SJCRH30 (cell line): ENCODE measurements at places on chromosomes 13 and 19.

GRCh38 chr19:19487077-19487949 lies 28.0 kb downstream of the TSSK6 start:
- no peaks in the 10 kb centered on the region for H3K27me3 ChIP-seq
- DNase-seq: no peak
- peaks cover 28% of the 10 kb centered on the region; the same call in 1 of the 2 replicates for H3K4me1 ChIP-seq
- H3K36me3 ChIP-seq: peaks cover 22% of the 10 kb centered on the region
- H3K4me3 ChIP-seq: no peak overlapping the region
- H3K27ac ChIP-seq: no peak overlapping the region

- H3K27me3 ChIP-seq: no peaks in the 10 kb centered on the region
- no peak overlapping the region for H3K27ac ChIP-seq
- H3K4me3 ChIP-seq: no peak overlapping the region
- no peaks in the 10 kb centered on the region for H3K36me3 ChIP-seq
Observed at GRCh38 chr13:68173111-68173510, 943.0 kb upstream of the PCDH9 start.

- H3K4me1 ChIP-seq: no peaks in the 10 kb centered on the region
- H3K27me3 ChIP-seq: no peaks in the 10 kb centered on the region
- no peak for DNase-seq
- no peak overlapping the region for H3K27ac ChIP-seq
- H3K4me3 ChIP-seq: no peak overlapping the region
Observed at GRCh38 chr13:33172911-33173310, 112.6 kb downstream of the STARD13 start.

DNA sequence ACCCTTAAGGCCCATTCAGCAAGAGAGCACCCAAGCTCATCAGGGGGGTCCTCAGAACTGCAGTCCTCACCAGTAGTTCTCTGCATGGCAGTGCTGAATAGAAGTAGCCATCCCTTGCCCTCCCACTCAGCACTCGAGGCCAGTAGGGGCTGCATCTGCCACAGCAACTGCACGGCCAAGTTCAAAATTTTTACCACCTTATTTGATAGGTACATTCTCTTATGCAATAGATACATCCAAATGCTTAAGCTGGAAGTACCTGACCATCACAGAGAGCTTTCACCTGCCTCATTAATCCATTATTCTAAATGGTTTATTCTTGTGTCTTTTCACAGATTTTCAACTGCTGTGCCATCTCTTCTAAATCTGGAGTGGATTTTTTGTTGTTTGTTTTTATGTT lies 1307.4 kb downstream of the SLITRK5 start:
- no peak for DNase-seq
- no peak overlapping the region for H3K27ac ChIP-seq
- no peaks in the 10 kb centered on the region for H3K27me3 ChIP-seq
- H3K36me3 ChIP-seq: no peaks in the 10 kb centered on the region
- H3K4me1 ChIP-seq: no peaks in the 10 kb centered on the region
- H3K4me3 ChIP-seq: no peak overlapping the region

GRCh38 chr13:51152701-51153100 lies 41.6 kb upstream of the C13orf42 start:
- no peak overlapping the region for H3K4me3 ChIP-seq
- 0 out of 2 replicates have a peak, but pooled peaks cover 2% of the 10 kb centered on the region for H3K27me3 ChIP-seq
- no peaks in the 10 kb centered on the region for H3K4me1 ChIP-seq
- H3K36me3 ChIP-seq: no peaks in the 10 kb centered on the region

- no peak overlapping the region for H3K4me3 ChIP-seq
- H3K36me3 ChIP-seq: no peaks in the 10 kb centered on the region
- H3K27me3 ChIP-seq: no peaks in the 10 kb centered on the region
- peaks cover 30% of the 10 kb centered on the region for H3K4me1 ChIP-seq
Observed at GRCh38 chr13:46342538-46342937, 44.5 kb downstream of the RUBCNL start.

- H3K36me3 ChIP-seq: no peaks in the 10 kb centered on the region
- H3K4me3 ChIP-seq: no peak overlapping the region
- DNase-seq: no peak
- H3K27ac ChIP-seq: no peak overlapping the region
- H3K4me1 ChIP-seq: no peaks in the 10 kb centered on the region
Observed at GRCh38 chr19:7817801-7818200, 12.2 kb upstream of the EVI5L start.

DNA sequence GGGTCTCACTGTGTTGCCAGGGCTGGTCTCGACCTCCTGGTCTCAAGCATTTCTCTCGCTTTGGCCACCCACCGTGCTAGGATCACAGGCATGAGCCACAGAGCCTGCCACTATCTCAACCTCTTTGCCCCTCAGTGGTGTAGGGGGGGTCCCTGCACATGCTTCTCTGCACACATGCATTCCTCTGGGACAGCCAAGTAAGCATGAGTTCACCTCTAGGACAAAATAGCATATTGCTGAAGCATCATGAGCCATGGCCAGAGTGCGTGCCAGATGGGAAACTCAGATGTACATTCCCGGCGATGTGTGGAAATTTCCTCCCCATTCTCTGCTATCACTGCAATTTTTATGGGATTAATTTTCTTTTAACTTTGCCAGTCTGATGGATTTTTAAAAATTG lies 23.1 kb downstream of the CHAF1A start:
- H3K27me3 ChIP-seq: no peaks in the 10 kb centered on the region
- H3K36me3 ChIP-seq: peaks cover 77% of the 10 kb centered on the region
- H3K4me3 ChIP-seq: no peak overlapping the region
- H3K4me1 ChIP-seq: no peaks in the 10 kb centered on the region
- DNase-seq: no peak

GRCh38 chr19:4058693-4059452 lies 7.8 kb downstream of the ZBTB7A start:
- no peak overlapping the region for H3K27ac ChIP-seq
- H3K4me3 ChIP-seq: no peak overlapping the region
- H3K4me1 ChIP-seq: no peaks in the 10 kb centered on the region
- peaks cover 12% of the 10 kb centered on the region for H3K36me3 ChIP-seq
- DNase-seq: no peak

DNA sequence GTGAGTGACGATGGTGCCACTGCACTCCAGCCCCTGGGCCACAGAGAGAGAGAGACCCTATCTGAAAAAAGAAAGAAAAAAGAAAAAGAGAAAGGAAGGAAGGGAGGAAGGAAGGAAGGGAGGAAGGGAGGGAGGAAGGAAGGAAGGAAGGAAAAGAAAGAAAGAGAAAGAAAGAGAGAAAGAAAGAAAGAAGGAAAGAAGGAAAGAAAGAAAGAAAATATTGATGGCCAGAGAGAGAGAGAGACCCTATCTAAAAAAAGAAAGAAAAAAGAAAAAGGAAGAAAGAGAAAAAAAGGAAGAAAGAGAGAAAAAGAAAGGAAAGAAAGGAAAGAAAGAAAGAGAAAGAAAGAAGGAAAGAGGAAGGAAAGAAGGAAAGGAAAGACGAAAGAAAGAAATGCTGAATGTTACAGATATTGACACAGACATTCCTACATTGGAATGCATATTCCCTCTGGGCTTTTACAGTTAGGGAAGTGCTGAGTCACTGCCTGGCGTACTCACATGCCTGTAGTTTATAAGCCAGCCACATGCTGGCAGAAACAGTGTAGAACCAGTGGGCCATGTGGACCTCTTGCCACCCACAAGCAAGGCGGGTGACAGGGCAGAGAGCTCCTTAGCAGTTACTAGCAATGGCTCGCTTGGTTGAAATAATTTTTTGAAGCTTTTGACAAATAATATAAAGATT lies 34.6 kb upstream of the SLC46A3 start:
- H3K4me3 ChIP-seq: no peak overlapping the region
- peak; percentile 85 for DNase-seq
- peaks cover 16% of the 10 kb centered on the region for H3K4me1 ChIP-seq
- H3K27ac ChIP-seq: peak overlapping the region; percentile 59

- H3K27me3 ChIP-seq: no peaks in the 10 kb centered on the region
- no peak for DNase-seq
- H3K27ac ChIP-seq: no peak overlapping the region
- no peak overlapping the region for H3K4me3 ChIP-seq
- peaks cover 12% of the 10 kb centered on the region for H3K4me1 ChIP-seq
- peaks cover 16% of the 10 kb centered on the region for H3K36me3 ChIP-seq
Observed at GRCh38 chr13:21050288-21051197, 10.8 kb downstream of the LATS2 start.

- DNase-seq: no peak
- H3K36me3 ChIP-seq: peaks cover 40% of the 10 kb centered on the region
- H3K4me3 ChIP-seq: no peak overlapping the region
- no peaks in the 10 kb centered on the region for H3K27me3 ChIP-seq
- peaks cover 6% of the 10 kb centered on the region; the same call in 1 of the 2 replicates for H3K4me1 ChIP-seq
- no peak overlapping the region for H3K27ac ChIP-seq
Observed at GRCh38 chr13:110310541-110311442, 3.7 kb downstream of the COL4A2 start.
